ENCODE measurements at places on chromosomes 11 and 22.

DNA sequence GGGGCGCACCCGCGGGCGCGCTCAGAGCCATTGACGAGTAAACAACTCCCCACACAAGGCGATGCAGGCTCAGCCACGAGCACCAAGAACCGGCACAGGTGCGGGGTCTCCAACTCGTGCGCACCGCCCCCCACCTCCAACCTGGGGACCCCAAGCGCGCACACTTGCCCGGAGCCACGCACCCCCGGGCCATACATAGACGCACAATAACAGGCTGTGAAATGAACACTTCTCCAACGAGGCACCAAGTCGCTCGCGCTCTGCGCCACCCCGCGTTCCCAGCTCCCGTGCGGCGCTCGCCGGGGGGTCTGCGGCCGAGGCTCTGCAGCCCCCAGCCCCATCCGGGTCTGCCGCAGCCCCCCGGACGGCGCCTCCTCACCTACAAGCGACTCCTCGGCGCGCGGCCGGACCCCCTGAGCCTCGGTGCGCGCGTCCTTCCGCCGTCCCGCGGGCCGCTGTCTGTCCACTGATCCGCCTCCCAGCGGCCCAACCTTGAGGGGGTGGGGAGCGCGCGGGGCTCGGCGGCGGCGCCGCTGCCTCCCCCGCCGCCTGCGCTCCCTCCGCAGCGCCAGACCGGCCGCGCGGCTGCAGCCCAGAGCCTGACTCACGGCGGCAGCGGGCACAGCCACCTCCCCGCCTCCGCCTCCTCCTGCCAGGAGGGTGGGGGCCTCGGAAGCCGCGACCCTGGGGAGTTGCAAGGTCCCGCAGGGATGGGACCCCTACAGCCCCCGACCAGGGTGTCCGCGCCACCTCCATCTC is 1.6 kb downstream of the IFITM10 start:
- peak; percentile 57 for DNase-seq

DNA sequence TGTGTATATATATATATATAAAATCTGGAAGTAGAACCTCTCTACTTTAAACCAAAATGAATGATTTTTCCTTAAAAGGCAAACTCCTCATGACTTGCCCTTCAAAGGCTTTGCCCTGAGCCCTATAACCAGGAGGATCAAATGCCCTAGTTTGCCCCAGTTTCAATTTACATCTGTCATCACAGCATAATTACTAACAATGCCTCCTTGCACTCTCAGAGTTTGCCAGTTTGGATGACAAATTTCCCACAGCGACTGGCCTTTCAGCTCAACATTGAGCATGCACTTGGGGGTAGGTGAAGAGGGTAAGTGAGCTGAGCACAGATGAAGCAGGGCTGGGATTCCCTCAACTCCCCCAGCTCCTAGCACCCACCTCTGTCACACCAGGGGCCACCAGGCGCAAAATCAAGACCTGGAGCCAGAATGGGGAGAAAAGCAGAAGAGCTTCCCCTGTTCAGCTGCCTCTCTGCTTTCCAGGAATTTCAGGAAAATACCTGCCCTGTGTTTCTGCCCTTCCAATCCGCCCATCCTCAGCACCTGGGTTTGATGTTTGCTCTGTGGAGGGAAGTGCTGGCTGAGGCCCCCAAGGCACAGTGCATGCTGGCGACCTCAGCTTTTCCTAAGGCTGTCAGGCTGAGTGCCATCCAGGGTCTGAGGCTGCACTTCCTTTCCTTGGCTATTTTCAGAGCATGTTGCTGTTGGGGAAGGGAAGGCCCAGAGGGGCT is 67.5 kb downstream of the ADAMTS15 start:
- DNase-seq = no peak

DNA sequence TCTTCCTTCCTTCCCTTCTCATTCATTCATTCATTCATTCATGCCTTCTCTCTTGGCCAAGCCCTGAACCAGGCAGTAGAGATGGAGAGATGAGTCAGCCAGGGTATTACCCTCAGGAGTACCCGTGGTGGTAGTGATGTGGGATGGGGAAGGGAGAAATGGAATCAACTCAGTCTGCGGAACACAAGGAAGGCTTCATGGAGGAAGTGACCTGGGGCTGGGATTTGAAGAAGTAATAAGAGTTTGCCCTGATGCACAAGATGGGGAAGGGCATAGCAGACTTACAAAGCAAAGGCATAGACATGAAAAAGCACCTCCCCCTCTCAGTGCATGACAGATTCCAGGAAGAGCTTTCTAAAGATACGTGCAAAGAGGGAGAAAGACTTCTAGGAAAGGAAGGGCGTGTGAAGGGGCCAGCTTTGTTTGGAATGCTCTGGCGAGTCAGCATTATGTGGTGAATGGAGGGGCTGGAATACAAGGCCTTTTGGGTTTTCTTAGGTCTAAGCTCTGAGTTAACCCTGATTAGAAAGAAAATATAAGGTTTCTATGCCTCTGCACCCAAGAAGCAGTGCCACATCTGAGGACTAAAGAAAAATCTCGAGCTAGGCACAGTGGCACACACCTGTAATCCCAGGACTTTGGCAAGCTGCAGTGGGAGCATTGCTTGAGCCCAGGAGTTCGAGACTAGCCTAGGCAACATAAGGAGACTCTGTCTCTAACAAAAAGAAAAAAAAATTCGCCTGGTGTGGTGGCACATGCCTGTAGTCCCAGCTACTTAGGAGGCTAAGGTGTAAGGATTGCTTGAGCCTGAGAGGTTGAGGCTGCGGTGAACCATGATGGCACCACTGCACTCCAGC is 36.4 kb upstream of the ACER3 start:
- DNase-seq = peak; percentile 61

DNA sequence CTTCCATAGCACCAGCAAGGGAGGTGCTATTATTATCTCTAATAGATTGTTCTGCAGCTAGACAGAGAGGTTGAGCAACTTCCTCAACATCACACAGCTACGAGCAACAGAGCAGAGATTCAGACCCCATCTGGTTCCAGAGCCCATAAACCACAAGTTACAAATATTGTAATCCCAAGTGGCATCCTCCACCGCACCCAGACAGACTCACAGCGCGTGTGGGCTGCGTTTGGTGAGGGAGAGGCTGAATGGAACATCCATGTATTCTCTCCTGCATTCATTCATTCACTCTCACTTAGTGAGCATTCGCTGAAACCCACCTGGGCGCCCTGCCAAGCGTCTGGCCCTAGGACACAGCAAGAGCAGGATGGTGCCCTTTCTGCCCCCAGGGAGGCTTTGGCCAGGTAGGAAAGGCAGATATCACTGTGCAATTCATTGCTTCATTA is 33.5 kb downstream of the LIF start:
- DNase-seq = peak; percentile 58

DNA sequence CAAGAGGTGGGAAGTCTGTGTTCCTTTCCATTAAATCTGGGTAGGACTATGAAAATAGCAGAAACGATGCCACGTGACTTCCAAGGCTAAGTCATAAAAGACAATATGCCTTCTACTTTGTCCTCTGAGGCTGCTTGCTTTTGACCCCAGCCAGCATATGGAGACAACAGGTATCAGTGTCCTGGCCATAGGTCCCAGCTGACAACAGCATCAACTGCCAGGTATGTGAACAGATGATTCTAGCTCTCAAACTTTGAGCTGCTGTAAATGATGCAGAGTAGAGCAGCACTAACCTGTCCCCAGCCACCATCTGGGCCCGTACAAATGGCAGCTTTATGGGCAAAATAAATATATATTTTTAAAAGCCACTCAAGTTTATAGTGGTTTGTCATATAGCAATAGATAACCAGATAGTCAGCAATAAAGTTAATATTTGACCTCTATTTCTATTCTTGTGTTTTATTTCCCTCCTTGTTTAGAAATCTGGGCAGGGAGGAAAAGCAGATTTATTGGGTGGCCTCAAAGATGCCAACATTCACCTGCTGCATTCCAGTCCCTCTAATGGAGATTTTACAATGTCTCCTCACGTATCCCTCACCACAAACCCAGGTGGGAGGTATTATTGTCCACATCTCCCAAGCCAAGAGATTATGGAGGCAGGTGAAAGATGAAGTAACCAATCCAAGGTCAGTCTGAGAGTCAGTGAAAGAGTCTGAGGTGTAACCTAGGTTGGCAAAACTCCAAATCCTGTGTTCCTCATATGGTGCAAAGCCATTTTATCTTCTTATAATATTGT is 209.6 kb upstream of the LARGE1 start:
- no peak for DNase-seq

GRCh38 chr11:64148917-64149617 is 16.8 kb downstream of the MACROD1 start:
- DNase-seq = no peak

DNA sequence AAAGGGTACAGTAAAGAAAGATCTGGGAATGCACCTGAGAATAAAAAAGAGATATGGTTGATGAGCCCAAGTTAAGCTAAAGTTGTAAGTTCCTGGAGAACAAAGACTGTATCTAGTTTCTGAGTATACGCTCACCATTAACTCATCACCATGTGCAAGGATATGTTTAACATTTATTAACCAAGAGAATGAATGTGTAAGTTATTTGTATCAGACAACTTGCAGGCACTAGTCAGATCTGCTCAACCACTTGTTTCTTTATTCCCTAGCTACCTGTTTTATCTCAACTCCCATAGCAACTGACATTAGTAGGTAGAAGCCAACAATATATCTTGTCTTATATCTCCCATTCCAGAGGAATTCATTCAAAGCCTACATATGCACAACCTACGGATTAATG is 74.9 kb upstream of the KCNA4 start:
- no peak for DNase-seq

DNA sequence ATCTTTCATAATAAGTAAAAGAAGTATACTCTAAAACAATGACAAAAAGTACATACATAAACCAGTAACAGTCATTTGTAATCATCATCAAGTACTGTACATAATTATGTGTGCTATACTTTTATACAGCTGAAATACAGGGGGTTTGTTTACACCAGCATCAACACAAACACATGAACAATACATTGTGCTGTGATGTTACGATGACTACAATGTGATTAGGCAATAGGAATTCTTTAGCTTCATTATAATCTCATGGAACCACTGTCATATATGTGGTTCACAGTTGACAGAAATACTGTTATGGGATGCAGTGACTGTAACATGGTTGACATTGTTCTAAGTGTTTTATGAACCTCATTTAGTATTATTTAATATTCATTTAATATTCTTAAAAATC is 914.4 kb upstream of the TENM4 start:
- no peak for DNase-seq

- no peak for DNase-seq
These were observed 230.1 kb downstream of the MIAT start for GRCh38 chr22:26887456-26887855.

- no peak for DNase-seq
These were observed 25.9 kb downstream of the KMT2A start for GRCh38 chr11:118462178-118462577.

- peak; percentile 15 for DNase-seq
These were observed 1.1 kb upstream of the ALG8 start for GRCh38 chr11:78140392-78141077.

- DNase-seq = no peak
These were observed 688.7 kb downstream of the ETS1 start for GRCh38 chr11:127898422-127899365.

GRCh38 chr11:66680966-66681645 is 3.4 kb upstream of the RBM4B start:
- no peak for DNase-seq

DNA sequence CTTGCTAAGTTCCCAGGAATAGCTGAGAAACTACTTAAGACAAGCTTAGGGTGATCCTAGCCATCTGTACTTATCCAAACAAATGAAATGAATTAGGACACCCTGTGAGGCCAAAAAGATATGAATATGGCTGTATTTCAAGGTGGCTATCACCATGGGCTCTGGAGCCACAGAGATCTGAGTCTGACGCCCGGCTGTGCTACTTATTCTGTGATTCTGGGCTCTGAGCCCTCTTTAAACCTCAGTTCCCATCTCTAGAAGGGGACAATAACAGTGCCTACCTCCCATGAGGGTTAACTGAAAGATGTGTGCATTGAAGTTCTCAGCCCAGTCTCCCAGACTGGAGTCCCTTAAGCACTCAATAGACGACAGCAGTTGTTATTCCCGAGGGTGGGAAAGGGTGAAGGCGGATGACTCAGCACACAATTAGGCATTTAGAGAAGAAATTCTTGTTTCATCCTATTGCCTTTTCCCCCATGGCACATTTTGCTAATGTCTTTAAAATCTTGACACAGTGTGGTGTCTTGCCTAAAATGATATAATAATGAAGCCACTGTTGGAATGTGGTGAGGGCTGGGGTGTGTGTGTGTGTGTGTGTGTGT is 132.5 kb downstream of the ADAMTS15 start:
- no peak for DNase-seq

DNA sequence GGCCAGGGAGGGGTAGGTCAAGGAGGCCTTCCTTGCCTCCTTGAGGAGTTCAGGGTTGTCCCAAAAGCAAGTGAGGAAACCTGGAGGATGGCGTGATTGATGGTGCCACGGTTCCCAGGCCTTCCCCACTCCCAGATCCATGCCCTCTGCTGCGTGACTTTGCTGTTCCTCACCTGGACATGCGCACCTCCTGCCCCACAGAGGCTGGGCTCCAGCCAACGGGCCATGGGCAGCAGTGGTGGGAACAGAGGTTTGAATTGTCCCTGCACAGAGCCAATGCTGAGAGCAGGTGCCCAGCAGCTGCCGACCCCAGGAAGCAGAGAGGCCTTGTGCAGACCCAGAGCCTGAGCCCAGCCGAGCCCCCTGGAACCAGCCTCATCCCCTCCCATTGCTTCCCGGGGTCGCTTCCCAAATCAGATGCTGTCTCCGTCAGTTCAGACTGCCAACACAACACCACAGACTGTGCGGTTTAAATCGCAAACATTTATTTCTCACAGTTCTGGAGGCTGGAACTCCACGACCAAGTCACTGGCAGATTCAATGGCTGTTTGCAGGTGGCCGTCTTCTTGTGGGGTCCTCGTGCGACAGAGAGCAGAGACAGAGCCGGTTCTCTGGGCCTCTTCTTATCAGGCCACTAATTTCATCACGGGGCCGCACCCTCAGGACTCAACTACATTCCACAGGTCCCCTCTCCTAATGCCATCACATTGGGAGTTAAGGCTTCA is 6.2 kb upstream of the LINC01488 start:
- no peak for DNase-seq

DNA sequence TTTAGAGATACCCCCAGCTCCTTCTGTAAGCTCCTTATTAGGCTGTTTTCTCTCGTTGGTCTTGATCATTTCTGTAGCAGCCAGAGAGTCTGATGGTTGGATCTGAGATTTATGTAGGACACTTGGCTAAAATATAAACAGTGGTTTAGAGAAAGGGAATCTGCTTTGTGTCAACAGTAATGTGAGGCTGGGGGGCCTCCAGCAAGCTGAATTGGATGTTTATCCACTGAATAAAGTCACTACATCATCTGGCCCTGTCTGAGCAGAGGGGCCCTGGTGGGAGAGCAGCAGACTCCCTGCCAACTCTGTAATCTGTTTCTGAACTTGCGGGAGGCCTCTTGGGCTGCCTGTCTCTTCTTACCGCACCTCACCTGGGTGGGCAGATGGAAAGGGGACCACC is 328.5 kb upstream of the PLET1 start:
- DNase-seq = no peak

- DNase-seq = no peak
These were observed 1.4 kb upstream of the PPARA start for GRCh38 chr22:46148816-46149511.

GRCh38 chr11:26286472-26287066 is 45.4 kb upstream of the ANO3 start:
- peak; percentile 32 for DNase-seq

All from hematopoietic multipotent progenitor cell treated with erythropoietin and hydrocortisone succinate and interleukin-3 and kit ligand, for 6 days (in vitro differentiated cells).